ENCODE measurements at places on chromosomes 2 and 18. TPM values are rescaled to one million over a fixed set of nuclear protein-coding genes. Genes with fewer than 3 reads are reported as not detected.

DNA sequence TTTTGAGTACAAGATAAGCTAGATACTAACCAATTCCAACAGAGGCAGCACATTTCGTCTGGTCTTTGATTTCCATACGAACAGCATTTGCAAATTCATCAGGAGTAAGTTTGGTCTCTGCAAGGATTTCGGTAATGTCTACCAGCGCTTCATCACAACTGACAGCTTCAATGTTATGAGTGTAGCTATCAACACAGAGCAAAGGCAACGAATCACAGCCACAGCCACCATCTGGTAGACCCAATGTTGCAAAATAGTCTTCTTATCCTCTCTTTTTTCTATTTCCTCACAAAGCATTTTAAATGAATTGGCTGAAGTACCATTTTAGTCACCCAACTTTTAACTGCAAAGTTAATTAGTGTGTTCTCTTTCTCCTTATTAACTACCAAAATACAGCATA, 68.3 kb downstream of the REV1 start:
- DNase-seq, result peak; percentile 38

- no peak for DNase-seq
Measured at GRCh38 chr2:171393487-171393886, 40.3 kb downstream of the METTL8 start.

DNA sequence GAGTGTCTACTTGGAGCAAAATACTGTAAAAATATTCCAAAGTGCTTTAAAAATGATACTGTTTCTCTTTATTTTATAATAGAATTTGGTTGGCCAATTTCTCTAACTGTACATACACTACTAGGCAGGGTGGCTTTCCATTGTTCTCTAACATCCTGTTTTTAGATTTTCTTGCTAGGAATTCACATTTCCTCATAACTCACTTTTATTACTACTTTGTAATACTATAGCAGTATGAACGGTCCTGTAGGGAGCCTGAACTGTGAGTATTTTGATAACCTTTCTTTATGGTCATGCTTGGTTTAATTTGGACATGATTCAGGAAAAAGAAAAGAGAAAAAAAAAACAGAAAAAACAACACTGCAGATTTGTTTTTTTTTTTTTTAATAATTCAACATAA, 37.8 kb downstream of the GCG start:
- DNase-seq, result peak; percentile 61

GRCh38 chr18:50099725-50100407, 95.1 kb downstream of the MYO5B start:
- peak; percentile 34 for DNase-seq

- DNase-seq, result peak; percentile 15
Measured at GRCh38 chr2:19851116-19851695, 50.6 kb downstream of the TTC32 start.

DNA sequence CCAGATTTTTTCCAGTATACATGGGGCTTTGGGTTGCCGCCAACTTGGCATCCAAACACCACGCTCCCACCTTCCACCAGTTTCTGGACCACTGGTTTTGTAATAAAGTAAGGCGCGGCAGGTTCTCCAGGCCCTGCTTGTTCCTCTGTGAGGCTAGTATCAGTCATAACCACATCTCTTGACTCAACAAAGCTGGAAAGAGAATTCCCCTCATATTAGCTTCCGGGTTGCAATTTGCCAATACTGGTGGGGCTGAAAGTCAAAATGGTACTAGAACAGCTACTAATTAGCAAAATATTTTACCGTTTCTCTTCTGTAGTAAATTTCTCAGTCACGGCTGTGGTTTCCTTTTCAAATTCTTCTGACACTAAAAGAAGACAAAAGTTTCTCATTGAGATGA, 25.0 kb downstream of the TTN start:
- peak; percentile 26 for DNase-seq

DNA sequence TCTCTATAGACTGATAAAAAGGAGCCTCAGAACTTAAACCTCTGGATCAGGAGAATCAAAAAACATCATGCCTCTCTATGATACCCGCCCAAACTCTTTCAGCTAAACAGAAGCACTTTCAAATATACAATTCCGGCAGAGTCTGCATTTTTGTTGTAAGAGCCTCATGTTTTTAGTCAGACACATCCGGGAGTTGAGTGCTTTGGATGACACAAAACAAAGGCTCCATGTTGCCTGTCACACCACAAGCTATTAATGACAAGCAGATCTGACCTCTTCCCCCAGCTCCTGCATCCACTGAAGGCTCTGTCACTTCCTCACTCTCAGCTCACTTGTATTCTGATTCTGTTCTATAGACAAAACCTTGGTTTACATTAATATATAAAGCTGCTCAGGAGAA, 33.2 kb downstream of the SLC38A11 start:
- DNase-seq, result no peak

DNA sequence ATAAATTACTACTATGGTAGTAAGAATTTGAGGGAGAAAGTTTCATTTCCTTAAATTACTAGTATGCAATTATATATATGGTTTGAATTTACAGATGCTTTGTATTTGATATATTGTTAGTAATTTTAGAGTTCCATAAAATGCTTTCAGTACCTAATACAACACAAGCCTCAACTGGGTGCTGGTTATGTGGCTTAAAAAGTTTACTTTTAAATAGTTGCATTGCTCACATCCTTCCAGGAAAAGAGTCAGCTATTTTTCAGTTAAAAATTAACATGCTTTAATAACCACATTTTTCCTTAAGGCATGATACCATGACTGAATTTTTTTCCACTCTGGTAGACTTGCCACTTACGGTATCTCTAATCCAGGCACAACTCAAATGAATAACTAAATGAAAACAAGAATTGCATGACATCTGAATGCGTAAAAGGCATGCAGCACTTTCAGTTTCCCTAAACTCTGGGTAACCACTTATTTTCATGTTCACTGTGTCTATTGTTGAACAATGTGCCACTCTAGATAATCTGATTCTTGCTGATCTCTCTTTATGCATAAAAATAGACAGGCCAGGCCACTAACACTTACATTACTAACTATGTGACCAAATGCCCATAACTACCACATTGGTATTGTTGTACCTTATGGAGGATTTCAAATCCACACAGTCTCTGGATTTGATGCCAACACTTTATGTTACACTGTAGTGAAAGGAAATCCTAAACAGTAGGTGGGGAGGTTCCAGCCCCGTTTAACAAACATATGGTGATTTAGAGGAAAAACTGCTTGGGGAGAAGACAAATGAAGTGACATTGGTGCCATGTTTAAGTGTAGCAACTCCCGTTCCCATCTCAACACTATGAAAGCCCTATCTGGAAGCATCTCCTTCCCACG, 35.5 kb upstream of the SLC35F5 start:
- DNase-seq, result peak; percentile 90

DNA sequence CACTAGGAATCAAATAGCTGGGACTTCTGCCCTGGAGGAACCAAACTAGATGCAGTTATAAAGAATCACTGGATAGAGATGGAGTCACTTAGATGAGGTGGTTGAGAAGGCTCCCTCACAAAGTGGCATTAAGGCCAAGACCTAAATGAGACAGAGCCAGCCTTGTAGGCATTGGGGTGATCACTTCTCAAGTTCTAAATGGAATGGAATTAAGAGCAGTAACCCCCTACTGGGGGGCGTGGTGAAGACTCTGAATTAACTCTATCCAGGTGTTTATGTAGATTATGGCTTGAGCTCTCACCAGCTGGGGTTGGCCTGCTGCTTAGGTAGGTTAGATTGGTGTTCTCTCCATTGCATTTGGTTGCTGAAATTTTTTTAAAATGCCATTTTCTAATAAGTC, 71.3 kb downstream of the TTC27 start:
- no peak for DNase-seq

DNA sequence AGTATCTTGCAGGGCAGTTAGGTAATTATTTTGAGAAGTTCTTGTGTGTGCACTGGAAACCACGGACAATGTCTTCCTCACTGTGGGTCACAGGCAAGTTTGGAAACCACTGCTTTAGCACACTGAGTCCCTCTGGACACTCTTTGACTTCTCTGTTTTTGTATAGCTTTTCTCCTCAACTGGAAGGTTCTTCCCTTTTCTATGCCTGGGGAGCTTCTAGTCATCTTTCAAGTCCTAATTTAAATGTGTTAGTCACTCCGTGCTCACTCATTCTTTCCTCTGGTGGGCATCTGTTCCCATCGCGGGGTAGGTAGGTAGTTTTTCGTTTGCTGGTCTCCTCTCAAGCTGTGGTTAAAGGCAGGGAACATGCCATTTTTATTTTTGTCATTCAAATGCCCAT, 32.1 kb downstream of the E2F6 start:
- no peak for DNase-seq

DNA sequence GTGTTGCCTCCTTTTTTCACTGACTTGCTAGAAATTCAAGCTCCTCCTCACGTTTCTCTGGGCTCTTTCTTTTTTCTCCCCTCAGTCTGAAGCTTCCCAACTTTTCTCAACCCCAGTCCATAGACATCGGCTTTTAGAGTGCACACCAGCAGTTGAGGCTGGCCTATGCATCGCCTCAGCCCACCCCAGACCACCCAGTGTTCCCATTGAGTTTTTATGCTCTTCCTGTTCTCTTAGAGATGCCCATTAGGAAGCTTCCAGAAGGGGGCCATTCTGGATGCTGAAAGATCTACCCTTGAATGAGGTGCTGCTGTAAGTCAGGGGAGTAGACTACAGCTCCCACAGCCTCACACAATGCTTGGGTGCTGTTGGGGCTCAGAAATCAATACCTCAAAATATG, 12.0 kb upstream of the GYPC start:
- DNase-seq, result no peak

GRCh38 chr18:37084912-37085311, 256.0 kb downstream of the KIAA1328 start:
- no peak for DNase-seq

- peak; percentile 3 for DNase-seq
Measured at GRCh38 chr2:214810671-214811070, 1.2 kb upstream of the BARD1 start.

DNA sequence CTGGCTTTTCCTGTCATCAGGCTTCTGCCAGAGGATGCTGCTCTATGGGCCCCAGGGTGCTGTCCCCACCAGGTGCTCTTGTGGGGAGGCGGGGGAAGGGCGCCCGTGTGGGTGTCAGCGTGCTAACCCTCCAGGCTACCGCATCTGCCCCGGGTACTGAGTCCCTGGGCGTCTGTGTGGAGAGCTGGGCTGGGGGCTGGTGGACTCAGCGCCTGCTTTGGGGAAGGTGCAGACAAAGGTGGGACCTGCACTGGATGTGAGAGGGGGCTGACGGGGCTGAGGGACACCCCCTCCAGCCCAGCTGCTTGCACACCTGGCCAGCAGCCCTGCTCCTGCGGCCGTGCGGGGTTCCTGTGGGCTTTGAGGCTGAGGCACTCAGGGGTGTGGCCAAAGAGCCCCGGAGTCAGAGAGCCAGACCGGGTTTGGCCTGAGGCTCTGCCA, 120.7 kb upstream of the PXDN start:
- DNase-seq, result no peak

DNA sequence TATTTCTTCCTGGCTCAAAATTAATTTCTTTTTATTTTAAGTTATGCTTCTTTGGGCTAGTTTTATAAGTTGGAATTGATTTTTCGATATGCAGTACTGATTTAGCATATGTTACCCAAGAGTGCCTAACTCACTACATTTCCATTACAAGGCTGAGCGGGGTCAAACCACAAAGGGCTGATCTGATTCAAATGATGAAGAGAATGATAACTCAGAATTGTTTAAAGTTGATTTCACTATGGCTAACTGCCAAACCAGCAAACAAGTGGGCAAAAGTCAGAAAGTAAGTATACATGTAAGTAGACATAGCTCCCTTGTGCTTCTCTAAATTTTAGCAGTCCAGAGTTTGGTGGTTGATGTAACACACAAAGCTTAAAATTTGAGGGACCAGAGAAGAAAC, 35.6 kb downstream of the RAD51AP2 start:
- peak; percentile 44 for DNase-seq

DNA sequence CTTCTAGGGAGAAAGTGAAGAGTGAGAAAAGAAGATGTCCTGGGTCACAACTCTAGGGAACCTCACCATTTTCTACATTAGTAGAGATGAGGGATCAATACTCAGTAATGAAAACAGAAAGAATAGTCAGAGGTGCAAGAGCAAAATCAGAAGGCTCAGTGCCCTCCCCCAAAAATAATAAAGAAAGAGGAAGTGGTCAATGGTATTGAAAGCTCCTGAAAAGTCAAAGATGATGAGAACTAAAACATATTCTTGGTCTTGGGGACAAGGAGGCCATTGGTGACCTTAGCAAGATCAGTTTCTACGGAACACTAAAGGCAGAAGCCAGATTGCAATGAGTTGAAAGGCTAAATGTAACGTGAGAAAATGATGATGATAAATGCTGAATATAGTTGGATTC, 24.5 kb upstream of the MYO1B start:
- no peak for DNase-seq

GRCh38 chr2:202009019-202009481, 24.6 kb upstream of the FZD7 start:
- no peak for DNase-seq

DNA sequence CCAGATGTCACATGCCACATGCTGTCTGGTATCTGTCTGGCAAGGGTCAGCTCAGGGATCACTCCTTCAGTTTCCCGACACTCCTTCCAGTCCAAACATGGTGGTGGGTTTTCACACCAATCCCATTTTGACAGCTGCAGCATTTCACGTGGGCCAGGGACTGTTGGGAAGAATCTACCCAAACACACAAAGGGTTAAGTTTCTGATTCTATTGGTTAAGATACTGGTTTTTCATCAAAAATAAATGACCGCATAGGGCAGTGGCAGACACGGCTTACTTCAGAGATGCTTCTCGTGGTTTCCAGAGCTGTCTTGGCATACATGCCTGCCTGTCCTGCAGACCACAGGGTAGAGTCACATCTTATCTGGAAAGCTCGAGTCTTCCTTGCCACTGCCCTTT, 79.7 kb downstream of the PSMG2 start:
- no peak for DNase-seq

DNA sequence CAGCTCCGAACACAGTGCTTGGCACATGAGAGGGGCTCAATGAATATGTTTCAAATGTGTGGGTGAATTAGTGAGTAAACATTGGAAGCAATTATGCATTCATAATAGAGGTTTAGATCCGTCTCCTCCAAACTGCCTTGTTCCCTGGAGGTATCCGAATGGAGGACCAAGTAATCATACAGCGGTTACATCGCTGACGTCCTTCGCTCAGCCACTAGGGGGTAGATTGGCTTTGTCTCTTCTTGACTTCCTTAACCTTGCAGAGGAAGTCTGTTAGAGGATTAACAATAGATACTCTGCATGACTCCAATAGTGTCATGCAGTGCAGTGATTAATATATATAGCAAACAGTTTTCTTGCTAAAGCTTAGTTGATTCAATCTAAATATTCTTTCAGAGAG, 517.0 kb downstream of the PTPRM start:
- DNase-seq, result peak; percentile 57

- DNase-seq, result no peak
Measured at GRCh38 chr2:23208339-23208738, 176.6 kb upstream of the KLHL29 start.

Gene HJURP
- 58.4 TPM for total RNA-seq

Gene NGEF
- total RNA-seq, result 7.8 TPM

Gene VWC2L
- not detected for total RNA-seq

Gene RTP5
- total RNA-seq, result not detected

Gene ZNF521
- total RNA-seq, result 20.4 TPM

Gene MAPRE3
- 0.57 TPM for total RNA-seq

Gene LIMS4
- total RNA-seq, result 0.94 TPM

Gene APCDD1
- 6.8 TPM for total RNA-seq
